Stimulated activated CD4-positive, alpha-beta T cell treated with anti-CD3 and anti-CD28 coated beads, Interleukin-1b, Interleukin-23, amount 100 ng/mL, for 4 hours (primary cell): ENCODE measurements at places on chromosomes 16 and 17.

- DNase-seq: no peak
Measured at GRCh38 chr17:58315281-58315711, 13.3 kb downstream of the TSPOAP1 start.

GRCh38 chr16:49061137-49061714 is 220.4 kb downstream of the CBLN1 start:
- no peak for DNase-seq

DNA sequence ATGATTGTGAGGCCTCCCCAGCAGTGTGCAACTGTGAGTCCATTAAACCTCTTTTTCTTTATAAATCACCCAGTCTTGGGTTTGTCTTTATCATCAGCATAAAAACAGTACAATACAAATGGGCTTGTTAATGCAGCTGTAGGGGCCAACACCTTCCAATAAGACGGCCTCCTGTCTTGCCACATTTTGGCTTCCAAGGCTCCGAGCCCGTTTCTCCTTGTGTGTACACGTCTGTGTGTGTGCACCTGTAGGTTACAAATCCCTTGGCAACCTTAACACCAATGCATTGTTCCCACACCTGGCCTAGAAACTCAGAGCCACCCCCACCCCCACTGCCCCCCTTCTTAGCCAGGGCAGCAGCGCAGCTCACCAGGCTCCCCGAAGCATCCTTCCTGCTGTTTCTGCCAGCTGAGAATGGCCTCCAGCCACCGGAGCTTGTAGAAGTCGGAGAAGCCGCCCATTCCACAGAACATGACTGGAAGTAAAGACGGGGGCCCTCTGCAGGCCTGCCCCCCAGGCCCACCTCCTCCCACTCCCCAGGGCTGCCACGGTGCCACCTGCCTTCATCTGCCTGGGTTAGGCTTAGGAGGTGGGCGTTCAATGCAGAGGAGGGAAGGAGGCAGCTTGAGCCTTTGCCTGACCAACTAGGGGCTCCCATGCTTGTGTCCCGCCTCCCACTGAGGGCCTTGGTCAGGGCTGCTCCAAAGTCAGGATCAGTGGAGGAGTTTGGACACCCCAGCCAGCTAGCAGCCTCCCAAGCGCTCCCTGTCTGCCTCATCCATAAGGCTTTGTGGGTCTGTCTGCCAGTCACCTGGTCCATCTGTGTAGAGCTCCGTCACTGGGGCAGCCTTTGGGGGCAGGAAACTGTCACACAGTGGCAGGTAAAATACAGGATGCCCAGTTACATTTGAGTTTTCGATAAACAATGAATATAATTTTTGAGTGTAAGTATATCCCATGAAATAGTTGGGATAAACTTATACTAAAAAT is 10.6 kb downstream of the C16orf89 start:
- DNase-seq: no peak

DNA sequence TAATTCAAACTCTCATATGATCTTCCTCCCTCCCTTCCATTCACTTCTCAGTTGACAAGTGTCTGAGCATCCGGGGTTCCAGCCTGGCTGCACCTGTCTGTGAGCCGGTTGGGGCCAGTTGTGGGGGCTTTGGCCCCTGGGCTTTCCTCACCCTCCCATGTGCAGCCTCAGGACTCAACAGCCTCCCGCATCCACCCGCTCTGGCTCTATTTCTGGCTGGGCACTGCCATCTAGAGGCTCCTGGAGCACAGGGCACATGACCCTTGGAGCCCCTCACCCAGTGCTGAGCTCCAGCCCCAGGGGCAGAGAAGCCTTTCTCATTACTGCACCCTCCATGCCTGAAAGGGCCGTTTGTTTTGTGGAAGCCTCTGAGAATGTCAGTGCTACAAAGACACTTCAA is 43.3 kb downstream of the HAPSTR1 start:
- peak; percentile 53 for DNase-seq

DNA sequence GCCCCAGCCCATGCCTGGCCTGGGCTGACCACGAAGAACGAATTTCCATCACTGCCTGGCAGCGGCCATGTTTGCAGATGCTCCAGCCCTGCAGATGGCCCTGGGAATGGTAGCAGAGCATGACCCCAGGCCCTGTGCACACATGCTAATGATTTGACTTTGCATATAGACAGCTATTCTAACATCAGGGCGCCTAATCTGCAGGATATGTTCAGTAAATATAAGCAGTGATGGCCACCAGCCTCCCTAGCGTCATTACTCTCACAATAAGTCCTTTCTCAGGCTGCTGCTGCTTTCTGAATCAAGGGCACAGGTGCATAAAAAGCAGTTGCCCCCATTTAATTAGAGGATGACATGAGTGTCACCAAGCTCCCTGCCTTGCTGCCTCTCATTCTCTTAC is 24.2 kb downstream of the DNAH9 start:
- DNase-seq: no peak
